ENCODE measurements at places on chromosomes 6 and 20.

- DNase-seq = no peak
Observed at GRCh38 chr6:134772671-134773360, 177.1 kb downstream of the ALDH8A1 start.

DNA sequence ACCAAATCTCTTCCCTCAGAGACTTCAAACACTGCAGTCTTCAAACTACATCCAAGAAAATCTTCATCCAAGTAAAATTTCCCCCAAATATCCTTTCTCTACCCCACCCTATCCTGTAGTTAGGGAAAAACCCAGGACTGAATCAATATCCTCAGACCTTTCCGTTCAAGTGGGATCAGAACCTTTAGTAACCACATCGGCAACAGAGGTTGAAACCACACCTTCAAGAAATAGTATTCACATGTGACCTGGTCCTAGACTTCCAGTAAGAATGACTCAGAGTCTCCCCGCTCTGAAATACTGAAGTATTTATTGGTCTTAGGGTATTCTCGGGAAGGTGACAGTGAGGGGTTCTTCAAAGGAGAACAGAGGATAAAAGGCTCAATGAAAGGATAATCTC is 8.7 kb downstream of the HLA-DPA1 start:
- no peak for DNase-seq

DNA sequence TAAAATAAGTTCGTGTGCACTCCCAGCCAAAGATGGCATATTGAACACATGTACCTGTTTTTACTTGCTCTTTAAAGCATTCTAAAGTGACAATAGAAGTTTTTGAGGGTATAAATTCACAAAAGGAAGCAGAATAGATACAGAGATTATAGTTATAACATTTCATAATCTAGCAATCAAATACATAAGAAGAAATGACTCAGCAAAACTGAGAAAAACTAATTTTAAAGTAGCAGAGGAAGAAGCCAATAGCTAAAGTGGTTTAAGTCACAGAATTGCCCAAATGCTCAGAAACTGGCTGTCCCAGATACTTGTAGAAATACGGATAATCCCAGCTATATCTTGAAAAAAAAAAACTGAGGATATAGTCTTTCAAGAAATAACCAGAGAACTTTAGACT is 49.2 kb upstream of the TBC1D32 start:
- no peak for DNase-seq

- DNase-seq = no peak
Observed at GRCh38 chr20:13676682-13677081, 38.0 kb upstream of the TASP1 start.

- DNase-seq = no peak
Observed at GRCh38 chr6:112990971-112991370, 643.8 kb downstream of the RFPL4B start.

All from activated naive CD8-positive, alpha-beta T cell treated with anti-CD3 and anti-CD28 coated beads, Interleukin-2, amount 50 U/mL, for 24 hours (primary cell).